Stimulated activated CD8-positive, alpha-beta memory T cell treated with anti-CD3 and anti-CD28 coated beads, Interleukin-4, amount 100 ng/mL, for 1 hour (primary cell): ENCODE measurements at places on chromosomes 3 and 15.

GRCh38 chr15:79450648-79451047 lies 18.5 kb downstream of the MINAR1 start:
- no peak for DNase-seq

DNA sequence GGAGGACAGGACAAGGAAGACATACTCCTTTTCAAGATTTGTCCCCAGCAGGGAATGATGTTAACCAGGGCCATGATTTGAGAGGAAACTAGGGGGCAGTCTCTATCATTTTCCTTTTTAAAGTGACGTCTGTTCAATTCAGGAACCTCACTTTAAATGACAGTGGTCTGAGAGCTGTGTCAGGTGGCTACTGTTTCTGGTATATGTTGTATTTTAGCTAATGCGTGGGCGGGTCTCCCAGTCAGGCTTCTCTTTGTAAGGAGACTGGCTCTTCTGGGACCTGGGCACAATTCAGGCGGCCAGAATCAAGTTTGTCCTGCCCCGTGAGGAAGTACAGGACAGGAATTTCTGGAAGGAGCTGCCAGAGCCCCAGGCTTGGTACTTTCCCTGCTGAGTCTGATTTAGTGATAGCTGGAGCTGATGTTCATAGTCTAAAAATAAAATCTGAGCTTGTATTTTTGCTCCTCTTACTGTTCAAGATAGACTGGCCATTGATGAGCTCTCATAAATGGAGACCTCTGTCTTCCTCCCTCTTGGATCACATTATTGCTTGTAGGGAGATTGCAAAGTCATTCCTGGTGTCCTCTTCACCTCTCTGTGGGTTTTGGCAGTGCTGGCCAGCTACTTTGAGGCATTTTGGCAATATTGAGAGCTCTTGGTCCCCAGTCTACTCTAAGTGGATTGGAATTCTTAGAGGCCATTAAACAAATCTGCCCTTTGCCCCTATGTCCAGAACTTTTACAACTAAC lies 25.6 kb downstream of the SQOR start:
- no peak for DNase-seq

GRCh38 chr3:55641964-55642363 lies 154.9 kb upstream of the WNT5A start:
- no peak for DNase-seq

DNA sequence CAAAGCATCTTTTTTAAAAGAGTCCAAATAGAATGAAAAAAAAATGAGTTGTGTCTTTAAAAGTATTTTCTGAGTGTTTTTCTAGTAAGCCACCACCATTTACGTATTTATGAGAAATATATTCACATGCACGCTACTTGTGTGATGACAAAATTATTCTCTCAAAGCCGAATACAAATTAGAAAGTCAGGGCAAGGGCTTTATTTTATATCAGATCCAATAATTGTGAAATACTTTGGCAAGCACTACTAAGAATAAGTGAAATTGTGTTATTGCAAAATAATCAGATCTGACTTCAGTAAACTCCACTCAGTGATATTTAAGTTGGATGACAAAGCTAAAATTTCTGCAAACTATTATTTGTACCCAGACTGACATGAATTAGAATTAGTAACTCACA lies 589.3 kb upstream of the KCNMB2 start:
- no peak for DNase-seq

GRCh38 chr3:85355572-85355971 lies 396.8 kb downstream of the CADM2 start:
- DNase-seq, result no peak

DNA sequence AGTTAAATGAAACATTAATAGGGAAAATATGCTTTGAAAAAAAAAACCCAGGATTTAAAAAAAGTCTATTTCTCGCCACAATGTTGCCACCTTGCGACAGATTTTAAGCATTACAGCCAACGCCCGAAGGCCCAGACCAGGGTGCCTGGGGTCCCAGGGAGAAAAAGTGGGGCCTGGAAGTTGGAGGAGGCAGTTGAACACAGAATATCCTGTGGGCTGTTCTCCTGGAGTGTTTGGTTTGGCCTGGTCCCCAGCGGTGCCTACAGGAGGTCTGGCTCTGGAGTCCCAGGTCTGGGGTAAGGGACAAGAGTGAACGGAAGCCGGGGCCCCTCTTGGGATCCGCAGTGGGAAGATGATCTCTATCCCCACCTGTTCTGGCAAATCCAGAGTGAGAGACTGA lies 3.4 kb downstream of the RNU6-1 start:
- no peak for DNase-seq

DNA sequence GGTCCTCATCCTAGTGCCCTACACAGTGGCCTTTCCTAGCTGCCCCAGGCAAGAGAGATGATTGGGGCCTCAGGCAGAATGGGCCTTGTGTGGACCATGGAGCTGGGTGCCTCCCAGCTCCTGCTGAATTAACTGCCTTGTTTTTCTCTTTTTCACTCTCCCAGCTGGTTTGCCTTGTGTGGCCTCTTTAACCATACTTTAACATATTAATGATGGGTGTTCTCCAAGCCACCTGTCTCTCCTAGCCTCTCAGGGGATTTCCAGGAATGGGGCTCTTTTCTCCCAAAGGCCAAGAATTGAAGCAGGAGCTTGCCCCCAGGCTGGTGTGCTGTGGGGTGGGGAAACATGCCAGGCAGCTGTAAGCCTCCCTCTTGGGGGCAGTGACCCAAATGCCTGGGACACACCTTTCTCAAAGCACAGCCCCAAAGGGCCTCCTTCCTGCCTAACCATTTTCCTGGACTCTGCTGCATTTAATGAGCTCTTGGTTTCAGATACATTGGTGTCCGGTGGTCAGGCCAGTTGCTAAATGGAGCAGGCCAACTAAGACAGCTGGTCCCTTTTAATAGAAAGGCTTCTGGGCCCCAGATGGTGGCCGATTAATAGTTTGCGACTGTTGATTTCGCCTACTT lies 5.6 kb downstream of the ALPK3 start:
- no peak for DNase-seq

DNA sequence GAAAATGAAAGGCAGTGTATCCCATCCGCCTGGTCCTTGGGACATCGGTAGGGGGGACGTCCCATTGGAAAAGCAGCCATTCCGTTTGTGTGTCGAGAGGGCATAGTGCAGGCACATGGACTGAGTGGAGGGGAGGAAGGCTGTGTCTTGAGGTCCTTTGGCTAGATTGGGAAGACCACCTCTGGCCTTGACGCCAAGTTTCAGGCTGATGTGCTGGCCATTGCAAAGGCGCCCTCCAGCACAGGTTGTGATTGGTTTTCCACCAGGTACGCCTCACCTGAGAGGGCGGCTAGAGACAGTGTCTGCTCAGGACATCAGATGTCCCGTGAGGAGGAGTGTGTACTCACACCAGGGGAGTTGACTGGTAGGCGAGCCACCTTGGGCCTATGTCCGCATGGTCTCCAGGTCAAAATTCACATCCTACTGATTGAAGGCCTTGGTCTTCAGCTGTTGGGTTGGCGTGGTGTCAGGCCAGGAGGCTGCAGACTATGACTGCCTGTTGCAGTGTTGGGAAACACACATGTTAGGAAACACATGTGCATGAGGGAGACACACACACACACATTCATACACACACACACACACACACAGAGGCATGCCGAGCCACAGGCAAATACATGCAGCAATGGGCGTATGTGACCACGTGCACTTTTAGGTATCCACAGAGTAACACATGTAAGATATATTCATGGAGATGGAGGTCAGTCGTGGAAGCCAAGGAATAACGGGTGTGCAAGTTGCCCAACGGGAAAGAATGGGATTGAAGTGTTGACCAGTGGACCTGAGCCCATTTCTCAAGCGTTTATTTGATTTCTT lies 98.4 kb downstream of the SNRPN start:
- no peak for DNase-seq

GRCh38 chr3:61580982-61581643 lies 19.7 kb downstream of the PTPRG start:
- DNase-seq, result no peak

GRCh38 chr3:10764259-10765051 lies 51.6 kb upstream of the SLC6A11 start:
- no peak for DNase-seq

DNA sequence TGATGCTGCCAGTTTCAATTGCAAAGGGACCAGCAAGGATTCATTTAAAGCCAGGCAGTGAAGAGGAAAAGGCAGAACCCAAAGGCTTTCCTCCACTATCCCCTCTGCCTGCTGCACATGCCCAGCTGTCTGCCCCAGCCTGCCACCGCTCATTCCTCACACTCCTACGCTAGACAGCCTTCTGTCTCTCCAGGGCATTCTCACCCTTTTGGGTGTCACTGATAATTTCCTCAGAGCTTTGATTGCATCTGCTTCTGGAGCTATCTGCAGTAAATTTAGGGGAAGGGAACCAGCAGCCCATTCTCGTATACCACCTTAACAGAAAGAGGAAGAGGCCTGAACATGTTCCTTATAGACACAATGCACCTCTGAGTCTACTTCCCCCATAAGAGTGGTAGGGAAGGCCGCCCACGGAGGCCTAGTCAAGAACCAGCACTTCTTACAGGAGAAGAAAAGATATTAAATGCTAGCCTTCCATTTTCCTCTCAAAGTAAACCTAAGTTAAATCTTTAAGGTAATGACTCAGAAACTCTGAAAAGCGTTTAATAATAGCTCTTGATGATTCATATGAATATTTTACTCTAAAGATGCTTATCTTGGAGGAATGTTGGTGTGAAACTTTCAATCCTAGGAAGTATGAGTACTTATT lies 20.9 kb downstream of the NUDT16 start:
- DNase-seq, result no peak

DNA sequence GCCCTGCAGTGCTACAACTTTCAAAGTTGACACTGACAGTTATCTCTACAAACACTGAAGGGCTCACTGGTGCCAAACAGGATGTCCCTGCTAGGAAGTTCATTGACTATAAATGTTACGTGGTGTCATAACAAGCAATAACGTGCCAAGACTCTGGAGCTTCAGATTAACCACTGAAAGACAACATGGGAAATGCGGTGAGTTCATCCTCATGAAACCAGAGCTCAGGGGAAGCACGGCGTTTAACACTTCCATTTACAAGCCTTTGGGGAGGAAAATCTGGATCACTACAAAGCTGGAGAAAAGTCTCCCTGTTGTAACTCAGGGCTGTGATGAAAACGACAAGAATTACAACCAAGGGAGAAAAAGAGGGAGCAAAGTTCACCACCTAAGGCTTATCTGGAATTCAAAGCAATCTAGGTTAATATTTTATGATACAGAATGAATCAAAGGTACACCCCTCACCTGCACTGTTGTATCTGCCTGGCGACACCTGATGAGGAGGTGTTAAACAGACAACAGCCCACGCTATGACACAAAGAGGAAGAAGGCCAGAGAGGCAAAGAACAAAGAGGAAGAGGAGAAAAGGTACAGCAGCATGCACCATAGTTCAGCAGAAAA lies 27.0 kb downstream of the SHQ1 start:
- no peak for DNase-seq

DNA sequence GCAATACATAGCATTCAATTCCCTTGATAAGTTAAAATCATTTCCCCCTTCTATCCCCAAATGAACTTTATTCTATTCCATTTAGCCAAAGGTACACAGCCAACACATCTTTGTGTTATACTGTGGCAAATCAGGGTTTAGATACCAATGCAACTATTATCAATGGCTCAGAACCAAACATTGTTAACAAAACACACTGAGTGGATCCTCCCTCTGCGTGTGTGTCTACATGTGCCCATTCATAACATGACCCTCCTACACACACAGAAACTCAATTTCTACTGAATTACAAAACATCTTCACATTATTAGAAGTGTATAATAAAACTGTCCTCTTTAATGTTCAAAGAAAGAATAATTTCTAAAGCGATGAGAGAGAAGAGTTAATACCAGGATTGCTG lies 1.3 kb downstream of the TTBK2 start:
- no peak for DNase-seq

DNA sequence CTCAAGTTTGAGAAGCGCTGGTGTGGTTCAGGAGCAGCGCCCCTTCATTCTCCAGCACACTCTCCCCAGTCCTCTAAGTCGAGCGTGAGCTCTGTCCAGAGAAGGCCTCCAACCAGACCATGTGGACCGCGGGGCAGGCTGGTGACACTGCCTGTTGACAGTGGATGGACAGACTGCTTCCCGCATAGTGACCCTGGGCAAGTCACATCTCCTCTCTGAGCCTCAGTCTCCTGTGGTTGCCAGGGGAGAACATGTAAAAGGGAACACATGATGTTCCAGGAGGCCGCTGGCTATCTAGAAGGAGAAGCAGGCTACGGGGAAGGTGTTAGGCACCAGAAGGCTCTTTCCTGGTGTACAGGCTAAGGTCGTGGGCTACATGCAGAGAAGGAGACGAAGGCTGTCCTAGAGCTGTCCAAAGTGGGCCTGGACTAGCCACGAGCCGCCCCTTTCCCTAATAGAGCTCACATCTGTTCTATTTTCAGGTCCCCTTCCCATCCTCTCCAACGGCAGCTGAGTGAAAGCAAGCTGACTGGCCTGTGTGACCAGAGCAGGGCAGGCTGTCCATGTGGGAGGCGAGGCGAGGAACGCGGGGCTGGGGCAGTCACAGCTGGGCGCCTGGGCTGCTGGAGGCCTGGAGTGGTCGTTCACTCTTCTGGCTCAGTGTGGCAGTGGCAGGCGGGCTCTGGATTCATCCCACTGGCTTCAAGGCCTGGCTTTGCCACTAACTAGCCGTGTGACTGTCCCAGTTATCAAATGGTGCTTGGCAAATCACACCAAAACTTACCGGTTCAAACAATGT lies 11.1 kb downstream of the ISG20 start:
- no peak for DNase-seq

DNA sequence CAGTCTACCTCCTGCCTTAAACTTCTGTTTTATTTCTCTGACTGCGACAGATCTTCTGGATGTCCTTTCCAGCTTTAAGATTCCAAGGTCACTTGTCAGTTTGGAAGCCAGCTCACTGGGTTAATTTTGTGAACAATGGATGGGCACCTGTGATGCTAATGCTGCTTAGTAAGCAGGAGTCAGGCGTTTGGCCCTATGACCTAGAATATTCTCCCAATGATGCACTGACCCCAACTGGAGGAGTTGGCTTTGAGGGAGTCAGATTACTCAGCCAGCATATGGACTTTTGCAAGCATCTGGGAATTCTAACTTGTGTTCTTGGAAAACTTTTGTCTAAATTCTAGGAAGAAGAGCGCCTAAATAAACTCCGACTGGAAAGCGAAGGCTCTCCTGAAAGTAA lies 28.1 kb downstream of the HACD3 start:
- no peak for DNase-seq

GRCh38 chr15:71501344-71502076 lies 308.8 kb upstream of the NR2E3 start:
- DNase-seq, result no peak

GRCh38 chr3:168939651-168940238 lies 723.8 kb downstream of the MECOM start:
- DNase-seq, result no peak

DNA sequence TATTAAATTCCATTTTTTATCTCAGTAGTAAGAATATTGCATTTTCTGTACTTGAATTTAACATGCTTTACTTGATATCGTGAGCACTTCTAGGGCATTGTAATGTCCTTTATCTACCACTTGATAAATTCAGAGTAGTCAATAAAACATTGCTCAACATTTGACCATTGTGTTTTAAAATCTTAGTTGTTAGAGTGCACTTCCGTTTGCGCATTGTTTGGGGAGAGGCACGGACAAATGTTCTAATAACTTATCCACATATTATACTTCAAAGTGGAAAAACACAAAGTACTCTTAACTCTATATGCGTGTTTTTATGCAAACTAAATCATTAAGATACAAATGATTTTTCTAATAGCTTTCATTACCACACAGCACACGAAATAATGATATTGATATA lies 419 bp downstream of the FAM227B start:
- DNase-seq, result no peak
